ENCODE measurements at places on chromosomes 12 and 14.

DNA sequence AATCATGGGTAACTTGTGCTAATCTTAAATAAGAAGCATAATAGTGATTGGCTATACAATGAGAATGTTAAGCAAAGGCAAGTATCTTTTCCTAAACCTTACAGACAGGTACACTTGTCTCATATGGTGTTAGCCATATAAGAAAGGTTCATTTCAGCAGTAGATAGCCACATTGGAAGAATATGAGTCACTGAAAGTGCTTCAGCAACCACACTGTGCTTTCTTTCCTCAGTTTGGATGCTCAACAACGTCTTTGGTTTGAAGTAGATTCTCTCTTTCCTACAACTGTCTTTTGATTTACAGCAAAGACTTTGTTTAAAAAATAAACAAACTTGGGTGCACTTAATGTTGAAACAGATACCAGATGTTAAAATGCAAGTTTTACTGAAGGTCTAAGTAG lies 8.9 kb downstream of the DDHD1 start:
- no peak for DNase-seq

- peak; percentile 93 for DNase-seq
Measured at GRCh38 chr12:122871851-122872780, 23.8 kb downstream of the VPS37B start.

- DNase-seq = no peak
Measured at GRCh38 chr12:109018296-109018695, 2.6 kb downstream of the SVOP start.

GRCh38 chr14:46653031-46653755 lies 1.6 kb upstream of the RPL10L start:
- no peak for DNase-seq

- peak; percentile 75 for DNase-seq
Measured at GRCh38 chr12:124938587-124938986, 24.1 kb upstream of the UBC start.

DNA sequence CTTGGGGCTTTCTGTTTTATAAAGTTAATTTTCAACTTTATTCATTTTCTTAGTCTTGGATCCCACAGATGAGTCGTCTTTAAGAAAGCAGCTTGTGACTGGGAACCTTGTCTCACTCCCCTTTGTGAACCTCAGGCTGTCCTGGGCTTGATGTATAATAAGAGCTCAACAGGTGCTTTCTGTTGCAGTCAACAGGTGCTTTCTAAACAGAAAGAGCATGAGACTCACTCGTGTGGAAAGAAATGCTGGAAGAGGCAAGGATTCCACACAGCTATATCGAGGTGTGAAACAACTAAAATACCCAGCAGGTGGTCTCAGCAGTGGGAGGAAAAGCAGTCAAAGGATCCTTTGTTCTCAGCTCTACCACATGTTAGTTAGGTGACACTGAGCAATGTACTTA lies 398.9 kb downstream of the EGLN3 start:
- DNase-seq = no peak

All from fibroblast of skin of right biceps (primary cell).